ENCODE measurements at places on chromosomes 2 and 18.

- no peaks in the 10 kb centered on the region for H3K4me1 ChIP-seq
- no peak overlapping the region for H3K27ac ChIP-seq
- DNase-seq: no peak
- H3K4me3 ChIP-seq: no peak overlapping the region
- peaks cover 4% of the 10 kb centered on the region for H3K27me3 ChIP-seq
These were observed 118.0 kb upstream of the TACR1 start for GRCh38 chr2:75317316-75317715.

DNA sequence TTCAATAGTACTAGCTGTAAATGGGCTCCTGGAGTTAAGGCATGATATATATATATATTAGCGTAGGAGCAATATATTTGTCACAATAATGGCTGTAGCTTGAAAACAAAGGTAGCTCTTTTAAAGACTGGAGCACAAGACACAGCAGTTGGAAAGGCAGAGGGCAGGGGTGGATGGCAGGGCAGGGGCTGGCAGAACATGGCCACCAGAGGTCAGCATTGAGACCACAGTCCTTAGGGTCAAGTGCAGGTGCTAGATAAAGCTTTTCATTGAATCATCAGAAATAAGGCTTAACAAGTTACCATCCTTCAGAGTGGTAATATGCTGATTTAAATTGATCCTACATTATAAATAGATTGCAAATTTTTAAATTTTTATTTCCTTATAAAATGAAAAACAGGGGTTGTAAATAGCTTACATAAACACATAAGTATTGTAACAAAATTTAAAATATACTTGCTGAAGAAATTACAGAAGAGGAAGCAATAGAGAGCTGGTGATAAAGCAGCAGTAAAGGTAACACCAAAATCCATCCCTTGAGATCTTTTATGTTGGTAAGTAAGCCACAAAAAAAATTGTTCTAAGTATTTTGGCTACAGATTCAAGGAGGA lies 161.2 kb upstream of the PIEZO2 start:
- no peaks in the 10 kb centered on the region for H3K4me1 ChIP-seq
- no peaks in the 10 kb centered on the region for H3K27me3 ChIP-seq
- no peak overlapping the region for H3K27ac ChIP-seq
- H3K4me3 ChIP-seq: no peak overlapping the region

GRCh38 chr2:205696331-205696926 lies 14.1 kb downstream of the NRP2 start:
- peaks cover 2% of the 10 kb centered on the region for H3K4me1 ChIP-seq
- no peak for DNase-seq
- no peaks in the 10 kb centered on the region for H3K27me3 ChIP-seq
- H3K4me3 ChIP-seq: no peak overlapping the region

DNA sequence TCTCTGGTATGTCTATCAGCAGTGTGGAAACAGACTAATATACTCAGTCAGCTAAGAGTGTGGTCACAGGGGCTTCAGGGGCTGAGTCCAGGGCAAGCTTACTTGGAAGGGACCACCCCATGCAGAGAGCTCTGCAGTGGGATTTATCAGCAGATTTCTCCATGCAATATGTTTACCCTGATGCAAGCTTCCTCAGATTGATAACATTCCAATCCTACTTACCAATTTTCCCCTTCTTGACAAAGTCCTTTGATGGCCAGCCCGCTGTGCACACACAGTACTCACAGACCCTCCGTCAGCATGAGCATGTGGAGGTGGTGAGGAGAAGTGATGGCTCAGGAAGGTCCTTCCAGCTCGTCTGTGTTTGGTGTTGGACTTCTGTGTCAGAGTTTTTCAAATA lies 51.8 kb downstream of the SH3RF3 start:
- H3K36me3 ChIP-seq: no peaks in the 10 kb centered on the region
- no peak overlapping the region for H3K4me3 ChIP-seq
- no peak for DNase-seq
- H3K27me3 ChIP-seq: no peaks in the 10 kb centered on the region

GRCh38 chr2:19504400-19505198 lies 146.2 kb upstream of the OSR1 start:
- no peaks in the 10 kb centered on the region for H3K4me1 ChIP-seq
- no peaks in the 10 kb centered on the region for H3K27me3 ChIP-seq
- DNase-seq: no peak
- no peak overlapping the region for H3K27ac ChIP-seq
- H3K4me3 ChIP-seq: no peak overlapping the region

DNA sequence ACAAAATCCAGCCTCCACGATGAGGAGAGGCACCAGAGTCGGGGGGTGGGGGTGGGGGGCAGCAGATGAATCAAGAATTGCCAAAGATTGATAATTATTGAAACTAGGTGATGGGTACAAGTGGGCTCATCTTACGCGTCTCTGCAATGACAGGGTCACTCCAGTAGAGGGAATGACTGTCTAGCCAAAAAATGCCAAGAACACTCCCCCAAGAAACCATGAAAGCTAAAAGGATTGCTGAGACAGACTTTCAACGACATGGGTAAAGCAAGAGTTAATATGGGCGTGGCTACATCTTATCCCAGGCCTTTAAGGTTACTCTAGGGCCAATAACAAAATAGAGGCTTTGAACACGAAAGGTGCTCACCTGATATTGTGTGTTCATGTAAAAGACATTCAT lies 86.5 kb downstream of the STK39 start:
- H3K36me3 ChIP-seq: peaks cover 9% of the 10 kb centered on the region
- no peaks in the 10 kb centered on the region for H3K27me3 ChIP-seq
- H3K4me3 ChIP-seq: no peak overlapping the region
- H3K4me1 ChIP-seq: peaks cover 4% of the 10 kb centered on the region
- no peak overlapping the region for H3K27ac ChIP-seq

GRCh38 chr2:5982903-5983265 lies 290.7 kb downstream of the SOX11 start:
- no peak for DNase-seq
- H3K4me3 ChIP-seq: no peak overlapping the region
- H3K36me3 ChIP-seq: no peaks in the 10 kb centered on the region
- no peak overlapping the region for H3K27ac ChIP-seq
- no peaks in the 10 kb centered on the region for H3K27me3 ChIP-seq

DNA sequence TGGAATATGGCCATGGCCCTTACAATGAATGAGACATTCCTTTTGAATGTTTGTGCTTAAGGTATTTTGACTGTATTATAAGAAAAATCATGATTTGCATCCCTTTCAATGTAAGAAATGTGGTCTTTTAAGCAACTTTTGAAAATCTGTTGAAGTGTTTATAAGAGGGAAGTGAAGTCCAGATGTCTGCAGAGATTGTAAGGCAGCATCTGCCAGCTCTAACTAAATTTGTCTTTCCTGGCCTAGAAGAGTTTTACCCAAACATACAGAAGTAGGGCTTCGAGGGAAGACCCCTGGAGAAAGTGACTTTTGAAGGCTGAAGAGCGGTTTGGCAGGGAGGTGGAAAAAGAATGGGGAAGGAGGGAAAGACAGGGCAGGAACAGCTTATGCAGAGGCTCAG lies 12.2 kb downstream of the EML6 start:
- no peaks in the 10 kb centered on the region for H3K36me3 ChIP-seq
- H3K27ac ChIP-seq: no peak overlapping the region
- no peaks in the 10 kb centered on the region for H3K4me1 ChIP-seq
- no peak overlapping the region for H3K4me3 ChIP-seq
- no peaks in the 10 kb centered on the region for H3K27me3 ChIP-seq
- no peak for DNase-seq

GRCh38 chr2:159716857-159717256 lies 4.6 kb downstream of the MARCHF7 start:
- H3K4me3 ChIP-seq: no peak overlapping the region
- peaks cover 3% of the 10 kb centered on the region for H3K4me1 ChIP-seq
- H3K27ac ChIP-seq: no peak overlapping the region
- peaks cover 10% of the 10 kb centered on the region for H3K36me3 ChIP-seq
- peak; percentile 10 for DNase-seq
- H3K27me3 ChIP-seq: no peaks in the 10 kb centered on the region

- H3K27me3 ChIP-seq: no peaks in the 10 kb centered on the region
- no peak overlapping the region for H3K27ac ChIP-seq
- H3K4me1 ChIP-seq: no peaks in the 10 kb centered on the region
- peak; percentile 17 for DNase-seq
- no peaks in the 10 kb centered on the region for H3K36me3 ChIP-seq
- no peak overlapping the region for H3K4me3 ChIP-seq
These were observed 50.6 kb downstream of the PMAIP1 start for GRCh38 chr18:59950215-59950944.

DNA sequence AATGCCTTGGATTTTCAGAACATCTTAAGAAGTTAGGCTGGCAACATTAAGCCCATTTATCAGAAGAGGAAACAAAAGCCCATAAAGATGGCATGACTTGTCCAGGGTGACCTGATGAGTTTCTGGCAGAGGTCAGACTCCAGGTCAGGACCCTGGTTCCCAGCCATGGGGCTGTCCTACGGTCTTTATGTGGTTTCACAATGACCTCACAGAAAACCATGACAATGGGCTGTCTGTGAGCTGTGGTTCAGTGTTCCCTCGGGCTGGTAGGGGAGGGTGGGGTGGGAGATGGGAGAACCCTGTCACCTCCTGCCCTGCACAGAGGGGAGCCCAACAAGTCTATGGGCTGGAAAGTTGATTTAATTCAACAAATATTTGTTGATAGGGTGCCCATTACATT lies 101.8 kb downstream of the LOXHD1 start:
- H3K27me3 ChIP-seq: no peaks in the 10 kb centered on the region
- H3K36me3 ChIP-seq: no peaks in the 10 kb centered on the region
- no peaks in the 10 kb centered on the region for H3K4me1 ChIP-seq
- H3K27ac ChIP-seq: no peak overlapping the region
- no peak overlapping the region for H3K4me3 ChIP-seq
- DNase-seq: no peak

DNA sequence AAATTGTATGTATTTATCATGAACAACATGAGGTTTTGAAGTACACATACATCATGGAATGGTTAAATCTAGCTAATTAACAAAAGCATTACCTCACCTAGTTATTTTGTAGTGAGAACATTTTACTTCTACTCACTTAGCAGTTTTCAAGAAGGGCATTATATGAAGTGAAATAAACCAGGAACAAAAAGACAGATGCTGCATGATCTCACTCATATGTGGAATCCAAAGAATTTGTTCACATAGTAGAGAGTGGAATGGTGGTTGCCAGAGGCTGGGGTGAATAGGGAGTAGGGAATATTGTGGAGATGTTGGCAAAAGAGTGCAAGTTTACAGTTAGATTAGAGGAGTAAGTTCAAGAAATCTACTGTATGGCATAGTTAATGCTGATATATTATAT lies 292.0 kb downstream of the ASXL3 start:
- DNase-seq: no peak
- no peak overlapping the region for H3K4me3 ChIP-seq
- no peaks in the 10 kb centered on the region for H3K36me3 ChIP-seq
- H3K27ac ChIP-seq: no peak overlapping the region
- no peaks in the 10 kb centered on the region for H3K4me1 ChIP-seq
- H3K27me3 ChIP-seq: no peaks in the 10 kb centered on the region

DNA sequence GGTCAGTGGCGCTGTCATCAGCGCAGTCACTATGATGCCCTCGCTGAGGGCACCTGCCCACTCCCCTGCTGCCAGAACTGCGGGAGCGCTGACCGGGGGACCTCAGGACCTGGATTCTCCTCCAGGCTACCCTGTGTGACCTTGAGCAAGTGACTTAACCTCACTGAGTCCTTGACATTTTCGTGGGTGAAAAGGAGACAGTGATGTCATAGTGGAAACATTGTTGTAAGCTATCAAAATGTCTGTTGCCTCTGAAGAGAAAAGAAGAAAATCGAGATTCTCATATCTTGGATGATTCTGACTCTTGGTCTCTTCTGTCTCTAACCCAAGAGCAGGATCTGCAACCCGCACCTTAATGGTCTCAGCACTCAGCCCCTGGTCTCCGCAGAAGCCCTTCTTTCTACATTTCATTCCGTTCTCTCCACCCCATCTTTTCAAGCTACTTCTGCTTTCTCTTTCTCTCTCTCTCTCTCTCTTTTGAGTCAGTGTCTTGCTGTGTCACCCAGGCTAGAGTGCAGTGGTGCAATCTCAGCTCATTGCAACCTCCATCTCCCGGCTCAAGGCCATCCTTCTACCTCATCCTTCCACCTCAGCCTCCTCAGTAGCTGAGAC lies 978 bp upstream of the TUBA4A start:
- peak; percentile 27 for DNase-seq
- H3K4me3 ChIP-seq: peak overlapping the region; percentile 65
- peaks cover 2% of the 10 kb centered on the region for H3K4me1 ChIP-seq
- peak overlapping the region; percentile 94 for H3K27ac ChIP-seq

GRCh38 chr2:239691720-239692119 lies 290.9 kb upstream of the HDAC4 start:
- no peaks in the 10 kb centered on the region for H3K4me1 ChIP-seq
- no peak for DNase-seq
- H3K27me3 ChIP-seq: no peaks in the 10 kb centered on the region
- H3K36me3 ChIP-seq: no peaks in the 10 kb centered on the region

- H3K27ac ChIP-seq: no peak overlapping the region
- no peak overlapping the region for H3K4me3 ChIP-seq
- no peaks in the 10 kb centered on the region for H3K27me3 ChIP-seq
- peak; percentile 20 for DNase-seq
- H3K36me3 ChIP-seq: no peaks in the 10 kb centered on the region
These were observed 1544.4 kb downstream of the LRP1B start for GRCh38 chr2:140586379-140586778.

DNA sequence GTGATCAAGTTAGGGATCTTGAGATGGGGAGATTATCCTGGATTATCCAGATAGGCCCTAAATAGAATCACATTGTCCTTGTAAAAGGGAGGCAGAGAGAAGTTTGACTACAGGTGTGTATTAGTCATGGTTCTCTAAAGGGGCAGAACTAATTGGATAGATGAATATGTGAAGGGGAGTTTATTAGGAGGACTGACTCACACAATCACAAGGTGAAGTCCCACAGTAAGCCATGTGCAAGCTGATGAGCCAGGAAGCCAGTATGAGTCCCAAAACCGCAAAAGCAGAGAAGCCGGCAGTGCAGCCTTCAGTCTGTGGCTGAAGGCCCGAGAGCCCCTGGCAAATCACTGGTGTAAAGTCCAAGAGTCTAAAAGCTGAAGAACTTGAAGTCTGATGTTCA lies 275.8 kb downstream of the KCNS3 start:
- H3K4me1 ChIP-seq: no peaks in the 10 kb centered on the region
- no peak for DNase-seq
- no peaks in the 10 kb centered on the region for H3K36me3 ChIP-seq
- H3K27me3 ChIP-seq: no peaks in the 10 kb centered on the region
- H3K27ac ChIP-seq: no peak overlapping the region

DNA sequence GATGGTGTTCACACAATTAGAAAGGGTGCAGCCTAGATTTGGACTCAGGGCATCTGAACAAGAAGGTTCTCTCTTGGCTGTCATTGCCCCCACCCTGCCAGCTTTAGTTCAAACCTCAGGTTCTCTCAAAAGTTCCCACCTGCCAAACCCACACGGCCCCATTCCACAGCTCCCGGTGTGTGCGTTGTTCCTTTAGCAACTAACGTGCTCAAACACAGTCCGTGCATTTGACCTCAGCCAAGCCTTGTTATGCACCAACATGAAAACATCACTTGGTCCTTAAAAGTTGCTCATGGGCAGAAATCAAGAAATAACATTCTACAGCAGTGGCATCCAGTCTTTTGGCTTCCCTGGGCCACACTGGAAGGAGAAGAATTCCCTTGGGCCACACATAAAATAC lies 32.0 kb downstream of the LOXHD1 start:
- no peak overlapping the region for H3K4me3 ChIP-seq
- no peaks in the 10 kb centered on the region for H3K36me3 ChIP-seq
- no peak overlapping the region for H3K27ac ChIP-seq
- no peaks in the 10 kb centered on the region for H3K27me3 ChIP-seq

- no peaks in the 10 kb centered on the region for H3K27me3 ChIP-seq
- H3K4me1 ChIP-seq: no peaks in the 10 kb centered on the region
- H3K27ac ChIP-seq: no peak overlapping the region
- no peak overlapping the region for H3K4me3 ChIP-seq
- H3K36me3 ChIP-seq: no peaks in the 10 kb centered on the region
- no peak for DNase-seq
These were observed 495.6 kb upstream of the SYT4 start for GRCh38 chr18:43772907-43773306.
